ENCODE measurements at places on chromosomes 4 and X.

GRCh38 chr4:18675586-18676525, 654.3 kb upstream of the LCORL start:
- DNase-seq = no peak

- no peak for DNase-seq
Measured at GRCh38 chr4:15402146-15402545, 25.7 kb upstream of the C1QTNF7 start.

GRCh38 chrX:68693481-68694434, 46.3 kb downstream of the STARD8 start:
- DNase-seq = no peak

DNA sequence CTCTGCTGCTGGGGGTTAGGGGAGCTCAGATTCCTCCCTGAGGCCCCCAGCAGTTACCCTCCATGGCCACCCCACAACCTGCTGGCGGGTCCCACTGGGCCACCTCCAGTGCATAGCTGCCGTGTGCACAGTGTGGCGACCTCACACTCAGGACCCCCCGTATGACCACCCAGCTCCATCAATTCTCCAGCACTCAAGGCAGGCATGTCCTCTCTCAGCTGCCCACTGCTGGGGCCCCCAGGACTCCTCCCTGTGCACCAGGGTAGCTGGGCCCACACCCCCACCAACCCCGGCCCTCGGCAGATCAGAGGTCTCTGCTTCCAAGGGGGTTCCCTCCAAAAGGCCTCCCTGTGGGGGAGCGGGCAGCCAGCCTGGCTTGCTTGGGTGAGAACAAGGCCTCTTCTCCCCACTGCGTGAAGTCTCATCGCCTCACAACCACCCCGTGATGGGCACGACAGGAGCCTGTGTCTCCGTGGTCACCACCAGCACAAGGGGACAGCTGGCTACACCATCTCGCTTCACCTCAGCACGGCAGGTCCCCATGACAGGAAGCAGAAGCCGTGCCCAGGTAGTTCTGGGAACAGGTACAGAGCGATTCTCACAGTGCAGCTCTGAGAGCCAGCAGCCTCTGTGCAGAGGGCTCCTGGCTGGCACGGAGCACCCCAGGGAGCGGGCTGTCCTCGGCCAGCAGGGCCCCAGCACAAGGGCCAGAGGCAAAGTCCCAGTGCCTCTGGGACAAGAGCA, 4.6 kb upstream of the HAUS3 start:
- no peak for DNase-seq

- no peak for DNase-seq
Measured at GRCh38 chr4:104750008-104750407, 255.3 kb upstream of the CXXC4 start.

- DNase-seq = no peak
Measured at GRCh38 chr4:13481569-13481968, 2.6 kb downstream of the RAB28 start.

- no peak for DNase-seq
Measured at GRCh38 chr4:186074189-186074588, 5.2 kb downstream of the TLR3 start.

DNA sequence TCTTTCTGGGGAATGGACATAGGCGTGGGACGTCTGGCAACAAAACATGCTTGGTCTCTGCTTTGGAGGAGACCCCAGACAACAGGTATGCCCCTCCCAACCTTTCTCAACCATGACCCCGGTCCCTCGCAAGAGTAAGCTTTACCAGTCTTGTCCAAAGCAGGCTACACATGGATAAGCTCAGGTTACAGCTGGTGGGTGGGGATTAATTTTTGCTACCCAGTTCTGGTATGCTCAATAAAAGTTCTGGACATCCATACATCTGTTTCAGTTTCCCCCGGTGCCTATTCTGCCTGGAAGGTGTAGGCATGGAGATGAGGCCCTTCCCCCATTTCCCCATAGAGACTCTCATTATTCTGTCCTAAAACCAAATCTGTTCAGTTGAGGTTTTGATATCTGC, 54.5 kb upstream of the NOCT start:
- DNase-seq = no peak

DNA sequence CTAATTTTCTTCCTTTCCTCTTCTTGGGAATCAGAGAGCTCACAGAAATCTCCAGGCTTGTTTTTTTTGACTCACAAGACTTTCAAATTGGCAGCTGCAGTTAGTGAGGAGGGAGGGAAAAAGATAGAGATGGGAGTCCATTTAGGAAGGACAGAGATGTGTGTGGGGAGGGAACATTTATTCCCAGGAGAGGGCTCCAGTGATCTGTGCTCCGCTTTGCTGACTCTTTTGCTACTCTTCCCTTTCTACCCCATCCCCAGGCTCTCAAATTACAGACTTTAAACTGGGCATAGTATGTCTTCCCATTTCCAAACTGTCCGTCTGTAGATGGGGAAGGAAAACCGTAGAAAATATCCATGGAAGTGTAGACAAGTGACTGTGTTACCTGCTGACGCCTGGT, 39.1 kb upstream of the UCP1 start:
- DNase-seq = no peak

GRCh38 chrX:19889582-19890342, 2.4 kb upstream of the SH3KBP1 start:
- DNase-seq = no peak

DNA sequence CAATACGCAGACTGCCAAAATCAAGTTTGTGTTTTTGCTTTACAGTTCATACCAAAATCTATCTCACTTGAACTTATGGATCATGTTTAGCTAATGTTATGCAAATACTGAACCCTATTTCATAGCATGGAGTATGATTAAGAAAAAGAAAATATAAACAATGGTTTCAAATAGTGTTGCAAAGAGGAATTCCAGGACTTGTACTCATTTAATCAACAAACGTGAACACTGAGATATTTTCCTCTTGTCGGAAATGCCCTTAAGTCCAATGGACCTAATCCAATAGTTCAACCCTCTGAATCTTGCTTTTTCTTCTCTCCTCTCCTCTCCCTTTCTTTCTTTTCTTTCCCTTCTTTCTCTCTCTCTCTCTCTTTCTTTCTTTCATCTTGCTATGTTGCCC, 30.8 kb downstream of the RASL11B start:
- DNase-seq = no peak

- no peak for DNase-seq
Measured at GRCh38 chr4:16516796-16517439, 290.6 kb upstream of the TAPT1 start.

- DNase-seq = no peak
Measured at GRCh38 chr4:156608651-156609050, 362.9 kb downstream of the PDGFC start.

GRCh38 chrX:25059273-25059672, 43.5 kb upstream of the ARX start:
- DNase-seq = no peak

- DNase-seq = no peak
Measured at GRCh38 chrX:119469313-119469635, 1.0 kb downstream of the SLC25A5 start.

- no peak for DNase-seq
Measured at GRCh38 chrX:119427024-119427794, 28.1 kb downstream of the SLC25A43 start.

- no peak for DNase-seq
Measured at GRCh38 chr4:89338206-89338605, 30.6 kb upstream of the GPRIN3 start.

GRCh38 chrX:68372665-68373064, 60.6 kb downstream of the OPHN1 start:
- DNase-seq = no peak

- DNase-seq = no peak
Measured at GRCh38 chrX:154120567-154120966, 23.1 kb upstream of the MECP2 start.

GRCh38 chrX:17062065-17062464, 115.6 kb downstream of the REPS2 start:
- no peak for DNase-seq

- DNase-seq = no peak
Measured at GRCh38 chr4:184345573-184345922, 127.9 kb upstream of the ENPP6 start.

- DNase-seq = no peak
Measured at GRCh38 chrX:39487969-39488330, 609.8 kb downstream of the BCOR start.

DNA sequence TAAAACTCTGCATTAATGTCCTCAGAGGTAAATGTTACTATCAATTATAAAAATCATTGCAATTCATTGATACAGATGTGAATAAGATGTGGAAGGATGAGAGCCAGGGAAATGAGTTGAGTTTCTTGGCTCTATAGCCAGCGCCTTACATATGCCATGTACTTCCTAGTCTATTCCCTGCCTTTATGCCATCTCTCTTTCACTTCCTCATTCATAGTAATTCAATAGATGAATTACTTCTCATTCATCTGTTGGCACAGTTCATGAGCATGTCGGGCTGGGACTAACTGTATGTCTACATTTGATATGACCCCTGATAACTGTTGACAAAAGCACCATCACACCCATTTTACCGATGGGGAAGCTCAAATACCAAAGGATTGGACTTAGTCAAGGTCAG, 55.7 kb downstream of the LNX1 start:
- no peak for DNase-seq

- no peak for DNase-seq
Measured at GRCh38 chr4:138521809-138522208, 279.7 kb upstream of the SLC7A11 start.

GRCh38 chrX:22800360-22800759, 199.4 kb upstream of the DDX53 start:
- no peak for DNase-seq

- DNase-seq = no peak
Measured at GRCh38 chr4:84708406-84709135, 125.6 kb downstream of the CDS1 start.

- no peak for DNase-seq
Measured at GRCh38 chr4:166315721-166316467, 442.9 kb downstream of the TLL1 start.

DNA sequence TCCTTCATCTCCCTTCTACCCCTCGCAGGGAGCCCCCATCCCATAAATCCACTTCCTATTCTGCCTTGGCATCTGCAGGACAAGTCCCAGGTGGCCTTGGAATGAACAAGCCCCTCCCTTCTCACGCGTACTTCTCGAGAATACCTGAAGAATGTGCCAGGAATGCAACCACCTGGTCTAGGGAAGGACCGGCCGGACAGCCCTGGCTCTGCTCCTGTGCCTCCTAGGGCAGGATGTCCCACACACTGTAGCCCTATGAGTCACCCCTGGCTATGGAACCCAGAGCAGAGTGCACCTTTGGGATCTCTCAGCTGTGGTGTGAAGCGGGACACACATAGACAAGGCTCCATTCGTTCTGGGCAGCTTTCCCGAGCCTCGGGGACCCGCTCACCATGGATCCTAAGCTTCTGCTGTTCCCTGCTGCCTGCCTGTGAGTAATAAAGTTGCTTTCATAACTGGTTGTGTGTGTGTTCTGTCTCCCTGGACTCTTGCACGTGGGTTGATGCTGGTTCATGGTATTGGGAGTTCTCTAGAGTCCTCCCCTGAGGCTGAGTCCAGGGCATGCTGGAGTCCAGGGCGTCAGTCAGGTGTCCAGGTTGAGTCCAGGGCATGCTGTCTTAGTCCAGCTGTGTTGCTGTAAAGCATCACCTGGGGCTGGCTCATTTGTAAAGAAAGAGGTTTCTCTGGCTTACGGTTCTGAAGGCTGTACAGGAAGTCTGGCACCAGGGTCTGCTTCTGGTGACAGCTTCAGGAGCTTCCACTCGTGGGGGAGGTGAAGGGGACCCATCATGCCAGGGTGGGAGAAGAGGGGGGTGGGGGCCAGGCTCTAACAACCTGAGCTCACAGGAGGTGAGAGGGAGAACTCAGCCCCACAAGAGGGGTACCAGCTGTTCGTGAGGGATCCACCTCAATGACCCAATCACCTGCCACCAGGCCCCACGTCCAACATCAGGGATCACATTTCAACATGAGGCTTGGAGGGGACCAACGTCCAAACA, 7.4 kb upstream of the PDE6B start:
- DNase-seq = no peak

- DNase-seq = no peak
Measured at GRCh38 chr4:73600954-73601353, 19.3 kb downstream of the RASSF6 start.

- DNase-seq = no peak
Measured at GRCh38 chr4:68593112-68593511, 17.0 kb upstream of the UGT2B17 start.

DNA sequence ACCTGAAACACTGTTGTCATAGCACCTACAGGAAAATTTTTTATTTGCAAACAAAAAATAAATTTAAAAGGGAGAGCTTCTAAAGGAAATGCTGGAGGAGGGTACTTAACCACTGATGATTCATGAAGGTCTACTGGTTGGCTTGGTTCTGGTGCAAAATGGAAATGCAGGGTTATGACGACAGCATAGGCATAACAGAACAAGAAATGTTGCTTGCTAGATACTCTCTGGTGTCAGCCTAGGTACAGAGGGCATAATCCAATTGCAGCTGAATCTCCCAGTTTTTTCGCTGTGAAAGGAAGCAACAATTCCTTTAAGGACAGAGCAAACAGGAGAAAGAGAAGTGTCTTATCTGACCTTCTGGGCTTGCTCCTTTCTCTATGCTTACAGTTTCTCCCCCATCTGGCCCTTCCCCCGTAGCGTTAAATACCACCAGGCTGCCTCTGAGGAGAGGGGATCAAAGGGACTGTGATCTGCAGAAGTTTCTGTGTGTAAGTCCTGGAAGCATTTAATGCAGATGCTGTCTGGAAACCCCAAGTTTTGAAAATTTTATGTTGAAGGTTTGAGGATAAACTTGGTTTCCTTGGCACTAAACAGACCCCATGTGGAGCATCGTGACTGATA, 23.7 kb upstream of the CASK start:
- DNase-seq = no peak

GRCh38 chrX:150035531-150035930, 97.2 kb upstream of the EOLA2 start:
- no peak for DNase-seq

- no peak for DNase-seq
Measured at GRCh38 chrX:133633162-133633561, 217.9 kb upstream of the GPC4 start.

- peak; percentile 63 for DNase-seq
Measured at GRCh38 chr4:102343964-102344519, 1.2 kb downstream of the SLC39A8 start.

DNA sequence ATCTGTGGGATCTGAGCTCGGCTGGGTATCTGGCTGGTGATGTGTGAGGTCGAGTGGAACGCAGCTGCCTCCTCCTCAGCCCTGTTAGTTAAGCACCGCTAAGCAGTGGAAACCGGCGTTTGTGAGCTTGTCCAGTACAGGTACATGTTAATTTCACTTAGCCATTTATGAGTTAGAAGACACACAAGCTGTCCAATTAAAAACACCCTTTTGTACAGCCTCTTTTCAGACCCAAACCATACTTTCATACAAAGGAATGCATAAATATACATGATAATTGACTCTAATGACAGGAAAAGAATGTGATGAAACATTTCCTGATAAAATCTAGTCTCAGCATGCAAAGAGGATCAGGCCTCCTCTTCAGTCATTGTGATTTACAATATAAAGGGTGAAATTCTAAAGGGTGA, 163.6 kb upstream of the FAT1 start:
- no peak for DNase-seq

- DNase-seq = no peak
Measured at GRCh38 chrX:44944894-44945293, 71.9 kb downstream of the KDM6A start.

- no peak for DNase-seq
Measured at GRCh38 chr4:2867758-2868491, 24.3 kb downstream of the ADD1 start.

Data from stimulated activated CD4-positive, alpha-beta T cell treated with anti-CD3 and anti-CD28 coated beads, Interleukin-12 subunit alpha, Interleukin-12 subunit beta, amount 100 ng/mL, for 48 hours (primary cell).